ENCODE measurements at places on chromosomes 7 and 10. TPM values are rescaled to one million over a fixed set of nuclear protein-coding genes. Genes with fewer than 3 reads are reported as not detected.

GLI3 gene
- polyA plus RNA-seq = 1.2 TPM

MAPK8 gene
- 51.9 TPM for polyA plus RNA-seq

KLLN gene
- polyA plus RNA-seq = 0.24 TPM

GNAT3 gene
- not detected for polyA plus RNA-seq

EPDR1 gene
- 15.5 TPM for polyA plus RNA-seq

SMKR1 gene
- polyA plus RNA-seq = 9.1 TPM

PLCE1 gene
- polyA plus RNA-seq = 2.7 TPM

IKZF1 gene
- 0.42 TPM for polyA plus RNA-seq

ADO gene
- 18.2 TPM for polyA plus RNA-seq

TMEM140 gene
- 9.7 TPM for polyA plus RNA-seq

CYP2E1 gene
- polyA plus RNA-seq = 1.6 TPM

PLPP4 gene
- 4.6 TPM for polyA plus RNA-seq

LBX1 gene
- polyA plus RNA-seq = not detected

ANKRD2 gene
- polyA plus RNA-seq = 1.6 TPM

SCART1 gene
- not detected for polyA plus RNA-seq

ADCY1 gene
- polyA plus RNA-seq = 25.1 TPM

MYO3A gene
- polyA plus RNA-seq = 29.6 TPM
